ENCODE measurements at places on chromosomes 5 and 9.

DNA sequence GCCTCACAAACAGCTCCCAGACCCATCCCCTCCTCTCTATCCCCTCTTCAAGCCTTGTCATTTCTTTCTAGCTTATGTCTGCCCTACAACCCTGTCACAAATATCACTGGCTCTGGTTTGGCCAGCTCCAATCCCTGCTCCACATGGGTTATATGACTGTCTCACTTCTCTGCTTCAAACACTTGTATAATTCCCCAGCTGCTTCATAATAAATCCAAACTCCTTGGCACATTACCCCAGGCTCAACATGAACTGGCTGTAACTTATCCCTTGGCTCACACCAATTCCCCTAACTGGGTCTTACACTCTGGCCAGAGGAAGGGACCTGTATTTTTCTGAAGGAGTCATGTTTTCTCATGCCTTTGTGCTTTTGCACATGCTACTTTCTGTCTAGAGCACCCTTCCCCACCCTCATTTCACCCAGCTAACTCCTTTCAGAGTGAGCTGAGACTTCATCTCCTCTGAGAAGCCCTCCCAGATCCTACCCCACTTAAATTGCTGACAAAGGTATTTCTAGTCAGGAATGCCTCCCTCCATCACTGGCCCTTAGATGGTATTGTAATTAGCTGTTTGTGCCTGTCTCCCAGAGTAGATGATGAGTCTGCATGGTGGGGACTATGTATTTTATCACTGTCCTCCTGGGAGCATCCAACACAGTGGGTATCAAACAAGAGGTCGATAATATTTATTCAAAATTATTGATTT, 5.3 kb downstream of the PRXL2C start:
- no peak for DNase-seq

DNA sequence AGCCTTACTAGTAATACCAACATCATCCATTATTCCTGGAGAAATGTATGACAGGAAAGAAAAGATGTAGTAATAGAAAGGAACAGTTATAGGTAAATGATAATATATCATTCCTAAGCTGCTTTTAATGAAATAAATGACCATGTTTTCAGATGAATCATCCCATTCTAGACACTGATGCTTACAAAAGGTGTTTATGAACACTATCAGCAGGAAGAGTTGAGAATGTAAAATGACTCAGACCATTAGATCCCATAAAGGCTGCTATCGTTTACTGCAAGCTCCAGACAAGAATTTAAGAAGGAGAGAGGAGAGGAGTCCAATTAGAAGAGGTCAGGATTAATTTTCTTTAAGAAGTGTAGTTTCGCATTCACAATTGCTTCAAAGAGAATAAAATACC, 1033.5 kb downstream of the EFNA5 start:
- DNase-seq, result no peak

GRCh38 chr5:158953929-158954534, 145.7 kb downstream of the EBF1 start:
- no peak for DNase-seq

DNA sequence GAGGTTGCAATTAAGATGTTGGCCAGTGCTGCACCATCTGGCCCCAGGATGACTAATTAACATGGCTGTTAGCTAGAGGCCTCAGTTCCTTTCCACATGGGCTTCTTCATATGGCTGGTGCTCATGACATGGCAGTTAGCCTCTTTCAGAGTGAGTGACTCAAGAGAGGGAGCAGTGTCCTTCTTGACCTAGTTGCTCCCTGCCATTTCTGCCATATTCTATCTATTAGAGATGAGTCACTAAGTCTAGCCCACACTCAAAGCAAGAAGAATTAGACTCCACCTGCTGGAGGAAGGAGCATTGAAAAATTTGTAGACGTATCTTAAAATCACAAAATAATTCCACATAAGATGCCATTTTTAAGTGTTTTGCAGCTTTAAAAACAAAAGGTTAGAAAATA, 651.2 kb upstream of the CCNG1 start:
- DNase-seq, result no peak

- DNase-seq, result no peak
Measured at GRCh38 chr5:173826428-173827350, 61.5 kb upstream of the CPEB4 start.
